A549 treated with RU486 at 1 μM for 4 hours (cell line): ENCODE measurements at places on chromosomes 11 and 22. TPM values are rescaled to one million over a fixed set of nuclear protein-coding genes. Genes with fewer than 3 reads are reported as not detected.

Gene DEPDC7
- 4.0 to 8.6 TPM (median 7.2 TPM) in 5 replicates for total RNA-seq

Gene IL18
- 62.5 to 98.1 TPM (median 93.9 TPM) in 5 replicates for total RNA-seq

Gene TMEM132A
- 103 to 179 TPM (median 165 TPM) in 5 replicates for total RNA-seq

Gene CECR2
- total RNA-seq, result 0.05 to 0.16 TPM (median 0.08 TPM) in 5 replicates

Gene OR4S2
- not detected in 5 replicates for total RNA-seq

Gene OR5D16
- not detected in 5 replicates for total RNA-seq

Gene NRXN2
- 0.08 to 0.34 TPM (median 0.30 TPM) in 4 of 5 replicates, not detected in the other for total RNA-seq

Gene ENDOD1
- total RNA-seq, result 9.9 to 15.8 TPM (median 14.5 TPM) in 5 replicates

Gene ARHGAP1
- 50.0 to 59.9 TPM (median 57.0 TPM) in 5 replicates for total RNA-seq

Gene CD3D
- 0.64 TPM in 1 of 5 replicates, not detected in the others for total RNA-seq

Gene MUC6
- 0.01 TPM in 2 of 5 replicates, not detected in the others for total RNA-seq

Gene WNT7B
- total RNA-seq, result 92.2 to 135 TPM (median 126 TPM) in 5 replicates

Gene HTR3A
- total RNA-seq, result not detected in 5 replicates

Gene MYRF
- total RNA-seq, result 14.8 to 23.0 TPM (median 19.8 TPM) in 5 replicates

Gene CDCA5
- total RNA-seq, result 56.3 to 71.6 TPM (median 66.3 TPM) in 5 replicates

Gene GGTLC3
- total RNA-seq, result not detected in 5 replicates

Gene PARVA
- 24.3 to 28.1 TPM (median 25.1 TPM) in 5 replicates for total RNA-seq

Gene MRGPRE
- 0.17 to 0.18 TPM in 2 of 5 replicates, not detected in the others for total RNA-seq

Gene DERL3
- total RNA-seq, result 0.36 to 1.3 TPM (median 0.61 TPM) in 5 replicates
